ENCODE measurements at places on chromosomes 3 and 15. TPM values are rescaled to one million over a fixed set of nuclear protein-coding genes. Genes with fewer than 3 reads are reported as not detected.

DNA sequence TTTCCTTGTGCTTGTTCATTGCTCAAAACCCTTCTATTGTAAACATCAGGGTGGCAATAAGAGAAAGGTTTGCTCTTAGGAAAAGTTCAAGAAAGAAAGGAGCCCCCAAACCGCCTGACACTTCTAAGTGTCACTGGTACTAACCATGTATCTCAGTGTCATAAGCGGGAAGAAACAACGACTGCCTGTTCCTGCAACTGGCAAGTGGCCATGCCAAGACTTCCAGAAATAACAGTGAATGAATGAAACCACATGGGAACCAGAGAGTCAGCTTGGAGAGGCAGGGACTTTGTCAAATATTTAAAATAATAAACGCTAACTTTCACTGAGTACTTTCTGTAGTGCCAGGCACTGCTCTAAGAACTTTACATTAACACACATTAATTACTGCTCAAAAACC, 1.1 kb downstream of the PLSCR2 start:
- DNase-seq = no peak
- H3K27ac ChIP-seq = peak overlapping the region; percentile 74
- no peaks in the 10 kb centered on the region for H3K27me3 ChIP-seq
- peaks cover 60% of the 10 kb centered on the region for H3K4me1 ChIP-seq
- no peak overlapping the region for H3K4me3 ChIP-seq
- no peaks in the 10 kb centered on the region for H3K36me3 ChIP-seq

DNA sequence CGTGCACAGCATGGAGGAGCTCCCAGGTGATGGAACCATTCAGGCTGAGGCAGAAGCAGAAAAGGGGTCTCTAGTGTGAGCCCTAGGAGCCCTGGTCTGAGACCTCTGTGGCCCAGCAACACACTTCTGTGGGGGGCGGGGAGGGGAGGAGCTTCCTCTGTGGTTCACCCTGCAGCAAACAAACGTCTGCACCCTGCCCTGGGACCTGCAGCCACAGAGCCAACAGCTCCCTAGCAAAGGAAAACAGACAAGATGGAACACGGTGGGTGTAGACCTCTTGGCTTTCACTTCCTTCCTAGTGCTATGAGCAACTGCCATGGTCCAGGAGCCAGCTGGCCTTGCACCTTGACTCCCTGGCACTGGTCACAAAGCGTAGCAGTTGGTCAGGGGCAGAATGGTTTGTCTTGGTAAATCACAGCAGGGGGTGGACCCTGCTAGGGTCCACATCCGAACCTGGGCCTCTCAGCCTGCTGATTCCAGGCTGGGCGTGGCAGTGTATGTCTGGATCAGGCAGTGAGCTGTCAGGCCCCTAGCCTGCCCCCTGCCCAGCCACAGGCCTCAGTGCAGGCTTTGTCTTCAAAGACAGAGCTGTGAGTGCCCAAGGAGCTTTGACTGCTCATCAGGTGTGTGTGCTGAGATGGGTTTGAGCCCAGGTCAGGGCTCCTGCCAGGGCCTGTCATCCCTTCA, 6.7 kb downstream of the AMIGO3 start:
- DNase-seq = no peak
- H3K4me1 ChIP-seq = no peaks in the 10 kb centered on the region
- H3K27ac ChIP-seq = no peak overlapping the region
- no peak overlapping the region for H3K4me3 ChIP-seq

DNA sequence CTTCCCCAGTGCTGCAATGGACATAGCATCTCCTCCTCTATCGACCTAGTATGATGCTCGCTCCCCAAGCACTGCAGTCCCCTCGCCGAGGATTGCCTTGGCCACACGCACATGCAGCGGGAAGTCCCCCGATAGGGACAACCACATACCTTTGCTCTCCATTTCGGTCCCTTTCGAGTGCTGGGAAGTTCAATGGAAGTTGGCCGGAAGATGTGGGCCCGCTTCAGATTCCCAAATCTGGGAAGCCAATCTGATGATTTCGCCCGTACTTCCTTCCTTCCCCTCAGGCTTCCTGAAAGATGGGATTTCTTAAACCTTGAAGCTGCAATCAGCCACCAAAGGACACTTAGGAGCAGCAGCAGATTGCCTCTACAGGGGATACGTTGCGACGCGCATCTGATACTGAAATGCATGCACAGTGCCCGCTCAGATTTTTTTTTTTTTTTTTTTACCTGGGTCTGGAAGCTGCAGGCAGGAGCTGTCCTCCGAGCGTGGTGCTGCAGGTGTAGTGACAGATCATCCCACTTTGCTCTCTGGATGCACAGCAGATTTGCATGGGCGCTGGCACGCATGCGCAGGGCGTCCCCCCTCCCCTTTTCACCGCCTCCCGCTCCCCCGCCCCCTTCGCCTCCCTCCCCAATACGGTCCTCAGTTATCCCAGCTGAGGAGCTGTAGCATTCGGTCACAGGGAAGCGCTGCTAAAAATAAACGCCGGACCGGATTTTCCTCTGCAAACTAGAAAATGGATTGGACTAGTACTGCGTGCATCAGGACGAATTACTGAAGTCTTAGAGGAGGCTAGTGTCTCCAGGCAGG, at the start of gene FGF12:
Gene FGF12 (minus strand): TSS at position 510 of the 816 bp plus-strand sequence.
- DNase-seq = no peak
- H3K4me1 ChIP-seq = no peaks in the 10 kb centered on the region
- H3K4me3 ChIP-seq = no peak within 1 kb of the TSS
- no peaks in the 10 kb centered on the region for H3K36me3 ChIP-seq
- no peaks in the 10 kb centered on the region for H3K27me3 ChIP-seq

GRCh38 chr3:74353039-74353438, 261.4 kb downstream of the CNTN3 start:
- no peaks in the 10 kb centered on the region for H3K36me3 ChIP-seq
- no peak for DNase-seq
- H3K27me3 ChIP-seq = no peaks in the 10 kb centered on the region
- no peaks in the 10 kb centered on the region for H3K4me1 ChIP-seq
- H3K4me3 ChIP-seq = no peak overlapping the region

DNA sequence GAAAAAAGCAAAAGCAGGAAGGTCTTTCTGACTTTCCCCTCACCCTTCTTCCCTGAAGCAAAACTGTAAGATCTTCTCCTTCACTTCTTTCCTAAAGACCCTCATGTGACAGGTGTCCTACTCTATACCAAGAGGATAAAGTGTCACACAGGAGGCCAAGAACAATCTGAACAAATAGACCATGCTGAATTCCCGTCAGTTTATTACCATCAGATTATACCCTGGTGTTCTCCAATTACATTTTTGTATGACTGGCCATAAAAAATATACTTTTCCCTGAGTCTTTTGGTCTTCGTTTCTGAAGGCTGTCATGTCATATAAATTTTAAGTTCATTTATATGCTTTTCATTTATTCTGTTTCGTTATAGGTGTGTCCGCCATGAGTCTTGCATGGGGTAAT, 371.4 kb upstream of the CNTN4 start:
- H3K27ac ChIP-seq = no peak overlapping the region
- H3K36me3 ChIP-seq = no peaks in the 10 kb centered on the region
- H3K4me3 ChIP-seq = no peak overlapping the region
- no peaks in the 10 kb centered on the region for H3K4me1 ChIP-seq

DNA sequence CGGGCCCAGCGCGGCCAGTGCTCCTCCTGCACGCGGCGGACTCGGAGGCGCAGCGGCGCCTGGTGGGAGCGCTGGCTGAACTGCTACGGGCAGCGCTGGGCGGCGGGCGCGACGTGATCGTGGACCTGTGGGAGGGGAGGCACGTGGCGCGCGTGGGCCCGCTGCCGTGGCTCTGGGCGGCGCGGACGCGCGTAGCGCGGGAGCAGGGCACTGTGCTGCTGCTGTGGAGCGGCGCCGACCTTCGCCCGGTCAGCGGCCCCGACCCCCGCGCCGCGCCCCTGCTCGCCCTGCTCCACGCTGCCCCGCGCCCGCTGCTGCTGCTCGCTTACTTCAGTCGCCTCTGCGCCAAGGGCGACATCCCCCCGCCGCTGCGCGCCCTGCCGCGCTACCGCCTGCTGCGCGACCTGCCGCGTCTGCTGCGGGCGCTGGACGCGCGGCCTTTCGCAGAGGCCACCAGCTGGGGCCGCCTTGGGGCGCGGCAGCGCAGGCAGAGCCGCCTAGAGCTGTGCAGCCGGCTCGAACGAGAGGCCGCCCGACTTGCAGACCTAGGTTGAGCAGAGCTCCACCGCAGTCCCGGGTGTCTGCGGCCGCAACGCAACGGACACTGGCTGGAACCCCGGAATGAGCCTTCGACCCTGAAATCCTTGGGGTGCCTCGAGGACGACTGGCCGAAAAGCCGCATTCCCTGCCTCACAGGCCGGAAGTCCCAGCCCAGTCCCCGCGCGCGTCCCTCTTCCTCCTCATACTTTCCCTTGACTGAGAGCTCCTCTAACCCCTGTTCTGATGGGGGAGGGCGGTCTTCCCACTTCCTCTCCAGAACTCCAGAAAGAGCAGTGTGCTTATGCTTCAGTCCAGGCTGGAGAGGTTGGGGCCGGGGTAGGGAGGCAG, 1.4 kb upstream of the IL17RC start:
- H3K27me3 ChIP-seq = no peaks in the 10 kb centered on the region
- peaks cover 6% of the 10 kb centered on the region for H3K36me3 ChIP-seq
- peak; percentile 65 for DNase-seq
- peak overlapping the region; percentile 26 for H3K27ac ChIP-seq
- H3K4me3 ChIP-seq = peak overlapping the region; percentile 50
- H3K4me1 ChIP-seq = peaks cover 35% of the 10 kb centered on the region

- no peak for DNase-seq
- H3K27ac ChIP-seq = no peak overlapping the region
- H3K4me3 ChIP-seq = no peak overlapping the region
These were observed 105.3 kb upstream of the CHMP2B start for GRCh38 chr3:87121856-87122255.

- DNase-seq = no peak
- H3K4me1 ChIP-seq = no peaks in the 10 kb centered on the region
- H3K27me3 ChIP-seq = no peaks in the 10 kb centered on the region
These were observed 16.0 kb downstream of the SLC41A3 start for GRCh38 chr3:126067959-126068358.

GRCh38 chr3:78430741-78431140, 1337.1 kb downstream of the ROBO1 start:
- H3K4me1 ChIP-seq = peaks cover 4% of the 10 kb centered on the region
- H3K27ac ChIP-seq = no peak overlapping the region
- H3K27me3 ChIP-seq = no peaks in the 10 kb centered on the region
- H3K4me3 ChIP-seq = no peak overlapping the region

DNA sequence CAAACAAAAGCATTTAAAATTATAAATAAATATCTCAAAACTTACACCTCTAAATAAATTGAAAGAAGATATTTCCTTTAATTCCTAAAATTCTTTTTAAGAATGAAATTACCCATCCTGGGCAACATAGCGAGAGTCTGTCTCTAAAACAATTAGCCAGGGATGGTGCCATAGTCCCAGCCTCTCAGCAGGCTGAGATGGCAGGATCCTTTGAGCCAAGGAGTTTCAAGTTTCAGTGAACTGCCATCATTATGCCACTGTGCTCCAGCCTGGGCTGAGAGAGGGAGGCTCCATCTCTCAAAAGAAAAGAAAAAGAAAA, 25.4 kb downstream of the AADAC start:
- H3K36me3 ChIP-seq = no peaks in the 10 kb centered on the region
- no peak overlapping the region for H3K27ac ChIP-seq
- DNase-seq = peak; percentile 3
- H3K4me3 ChIP-seq = no peak overlapping the region

- no peaks in the 10 kb centered on the region for H3K27me3 ChIP-seq
- DNase-seq = peak; percentile 25
- H3K4me1 ChIP-seq = peaks cover 5% of the 10 kb centered on the region
These were observed 172.5 kb downstream of the MTHFS start for GRCh38 chr15:79724312-79724711.

- H3K4me3 ChIP-seq = no peak overlapping the region
- DNase-seq = no peak
- H3K36me3 ChIP-seq = no peaks in the 10 kb centered on the region
- H3K27me3 ChIP-seq = no peaks in the 10 kb centered on the region
- no peaks in the 10 kb centered on the region for H3K4me1 ChIP-seq
- no peak overlapping the region for H3K27ac ChIP-seq
These were observed 38.5 kb upstream of the COL8A1 start for GRCh38 chr3:99599894-99600293.

DNA sequence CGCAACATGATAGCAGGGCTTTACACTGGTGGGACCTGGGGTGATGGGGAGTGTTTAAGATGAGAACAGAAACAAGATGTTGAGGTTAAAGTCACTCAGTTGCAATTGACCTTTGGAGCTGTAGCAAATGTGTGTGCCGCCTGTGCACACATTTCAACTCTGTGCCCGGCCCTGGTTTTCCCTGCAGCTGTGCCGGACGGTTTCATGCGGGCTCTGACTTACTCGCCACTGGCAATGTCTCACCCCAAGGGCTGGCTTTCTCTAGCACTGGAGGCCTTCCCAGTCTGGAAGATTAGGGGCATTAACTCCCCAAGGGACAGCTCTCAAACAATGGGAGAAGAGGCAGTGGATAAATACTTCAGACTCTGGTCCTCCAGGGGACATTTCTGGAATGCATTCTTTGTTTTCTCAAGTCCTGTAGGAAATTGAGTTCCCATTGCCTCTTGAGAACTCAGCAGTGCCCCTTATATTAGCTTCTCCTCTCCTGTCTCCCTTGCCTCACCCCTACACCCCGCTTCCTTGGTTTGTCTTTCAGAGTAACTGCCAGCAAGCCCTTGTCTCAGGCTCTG, 152.5 kb downstream of the EDEM1 start:
- no peaks in the 10 kb centered on the region for H3K36me3 ChIP-seq
- no peak for DNase-seq
- no peaks in the 10 kb centered on the region for H3K4me1 ChIP-seq

DNA sequence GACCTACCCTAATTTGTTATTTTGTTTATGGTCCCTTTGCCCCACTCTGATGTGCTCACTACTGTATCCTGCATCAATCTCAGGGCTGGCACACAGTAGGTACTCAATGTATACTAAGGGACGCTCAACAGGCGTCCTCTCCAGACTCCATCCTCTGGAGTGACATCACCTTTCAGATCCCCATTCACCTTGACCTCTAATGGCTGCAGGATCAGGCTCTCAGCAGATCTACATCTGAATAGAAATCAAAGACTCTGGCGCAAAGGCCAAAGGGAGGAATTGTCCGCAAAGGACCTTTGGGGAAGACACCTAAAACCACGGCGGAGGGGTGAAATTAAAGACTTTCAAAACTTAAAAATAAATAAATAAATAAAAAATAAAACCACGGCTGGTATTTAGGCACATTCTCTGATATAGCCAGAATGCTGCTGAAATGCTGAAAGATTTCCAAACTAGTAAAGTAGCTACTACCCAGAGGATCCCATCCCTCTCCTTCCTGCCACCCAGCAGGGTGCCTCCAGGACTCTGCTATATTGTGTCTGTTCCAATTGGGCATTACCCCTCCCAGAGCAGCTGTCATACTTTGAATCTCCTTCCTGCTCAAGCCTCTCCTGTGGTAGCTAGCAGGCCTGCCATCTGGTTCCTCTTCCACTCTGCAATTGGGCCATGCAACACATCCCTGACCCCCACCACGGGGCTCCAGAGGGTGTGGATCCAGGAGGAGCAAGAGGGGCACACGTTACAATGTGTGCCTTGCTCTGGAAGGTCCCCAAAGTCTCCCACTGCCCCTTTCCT, 6.1 kb downstream of the SHF start:
- no peaks in the 10 kb centered on the region for H3K27me3 ChIP-seq
- peaks cover 10% of the 10 kb centered on the region for H3K4me1 ChIP-seq
- H3K36me3 ChIP-seq = no peaks in the 10 kb centered on the region
- no peak overlapping the region for H3K27ac ChIP-seq
- DNase-seq = no peak
- no peak overlapping the region for H3K4me3 ChIP-seq

The CAMKV gene
- not detected for total RNA-seq

The SI gene
- not detected for total RNA-seq

The MEIS2 gene
- total RNA-seq = 4.2 TPM

The SMAD6 gene
- 46.4 TPM for total RNA-seq

The SLC2A2 gene
- not detected for total RNA-seq

The GATA2 gene
- total RNA-seq = 14.9 TPM

The CDCP1 gene
- total RNA-seq = 0.56 TPM

The SLC22A14 gene
- total RNA-seq = not detected

The CCR3 gene
- total RNA-seq = 0.66 TPM

The DPPA2 gene
- not detected for total RNA-seq

The AP3S2 gene
- 59.2 TPM for total RNA-seq

The GOLGA8N gene
- 1.9 TPM for total RNA-seq

The P4HTM gene
- 34.4 TPM for total RNA-seq

The WWTR1 gene
- 31.5 TPM for total RNA-seq
